ENCODE measurements at places on chromosomes 5 and 9.

GRCh38 chr5:170283296-170283695 lies 14.3 kb downstream of the LCP2 start:
- DNase-seq = no peak

DNA sequence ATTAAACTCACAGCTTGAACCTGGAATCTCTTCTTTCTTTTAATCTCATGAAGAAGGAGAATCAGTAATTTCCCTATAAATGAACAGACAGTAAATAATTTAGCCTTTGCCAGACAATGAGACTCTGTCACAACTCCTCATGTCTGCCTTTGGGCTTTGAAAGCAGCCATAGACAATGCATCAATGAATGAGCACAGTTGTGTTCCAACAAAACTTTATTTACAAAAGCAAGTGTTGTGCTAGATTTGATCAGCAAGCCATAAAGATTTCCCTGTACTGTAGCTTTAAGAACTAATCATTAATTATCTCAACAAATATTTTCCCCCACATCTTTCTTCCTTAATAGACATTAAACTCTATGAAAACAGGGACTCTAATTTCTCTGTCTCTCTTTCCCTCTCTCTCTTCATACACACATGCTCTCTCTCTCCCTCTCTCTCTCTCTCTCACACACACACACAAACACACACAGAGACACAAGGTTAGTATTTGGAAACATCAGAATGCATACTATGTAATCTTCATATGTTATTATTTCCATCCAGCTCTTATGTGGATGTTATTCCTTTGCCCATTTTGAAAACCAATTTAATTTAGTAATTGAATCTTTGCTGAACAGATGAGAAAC lies 1209.8 kb upstream of the CDH6 start:
- no peak for DNase-seq

GRCh38 chr5:172379481-172379880 lies 74.8 kb downstream of the SH3PXD2B start:
- no peak for DNase-seq

DNA sequence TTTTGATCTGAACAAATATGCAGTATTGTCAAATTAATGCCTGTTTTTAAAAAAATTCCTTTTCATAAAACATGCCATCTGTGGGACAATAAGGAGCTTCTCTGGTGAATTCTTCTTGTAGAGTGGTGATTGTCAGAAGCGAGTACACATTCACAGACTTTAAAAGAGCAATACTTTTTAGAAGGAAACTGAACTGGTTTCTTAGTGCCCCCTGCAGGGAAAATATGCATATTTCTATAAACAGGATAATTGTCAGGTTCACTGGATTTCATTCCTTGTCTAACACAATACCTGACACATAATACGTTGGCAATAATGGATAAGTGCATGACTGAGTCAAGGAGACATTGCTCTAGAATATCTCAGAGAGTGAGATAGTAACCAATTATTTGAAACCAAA lies 133.7 kb downstream of the KIF4B start:
- DNase-seq = no peak

- DNase-seq = no peak
Measured at GRCh38 chr9:106707738-106708474, 155.1 kb upstream of the ZNF462 start.

DNA sequence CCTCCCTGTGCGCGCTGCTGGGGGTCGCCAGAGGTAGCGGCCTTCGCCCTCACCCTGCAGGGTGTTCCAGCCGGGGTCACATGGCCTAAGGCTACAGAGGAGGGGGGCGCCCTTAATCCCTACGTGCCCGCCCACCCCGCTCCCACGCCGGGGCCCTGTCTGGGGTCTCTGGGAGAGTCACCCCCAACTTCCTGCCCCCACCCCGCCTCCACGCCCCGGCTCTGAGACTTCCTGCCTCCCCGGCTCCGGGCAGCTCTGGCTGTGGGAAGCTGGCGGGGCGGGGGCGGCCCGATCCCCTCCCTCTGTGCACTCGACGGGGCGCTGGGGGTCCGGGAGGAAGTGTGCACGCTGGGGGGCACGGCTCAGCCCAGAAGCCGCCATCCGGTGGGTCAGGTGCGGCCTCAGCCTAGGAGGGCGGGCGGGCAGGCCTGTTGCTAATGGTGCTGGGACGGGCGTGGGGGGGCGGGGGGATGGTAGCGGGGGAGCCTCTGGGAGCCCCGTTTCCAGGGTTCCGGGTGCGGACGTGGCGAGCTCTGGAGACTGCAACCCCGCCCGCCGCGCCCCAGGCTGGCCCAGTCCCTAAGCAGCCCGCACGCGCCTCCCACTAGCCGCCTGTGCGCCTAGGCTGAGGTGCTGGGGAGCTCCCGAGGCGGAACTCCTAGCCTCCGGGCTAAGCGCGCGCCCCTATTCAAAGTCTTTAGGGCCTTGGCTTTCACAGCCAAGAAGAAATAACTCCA lies 61.6 kb downstream of the CXXC5 start:
- DNase-seq = no peak

All from NCI-H1930 (cell line).